Skeletal muscle tissue (tissue), 5 donors: ENCODE measurements at places on chromosomes 6 and 20. TPM values are rescaled to one million over a fixed set of nuclear protein-coding genes. Genes with fewer than 3 reads are reported as not detected.

Gene TRIM15
- total RNA-seq = not detected

Gene OTOR
- total RNA-seq = not detected

Gene GPR6
- total RNA-seq = not detected

Gene F13A1
- total RNA-seq = 160 TPM

Gene EYS
- 2.1 TPM for total RNA-seq

Gene ADGRF5
- 26.1 TPM for total RNA-seq

Gene TREM2
- total RNA-seq = 0.52 TPM

Gene WFDC10B
- not detected for total RNA-seq

Gene RAMACL
- 1.0 TPM for total RNA-seq

Gene CTAGE9
- not detected for total RNA-seq

Gene TP53TG5
- total RNA-seq = not detected

Gene SMOC2
- 26.6 TPM for total RNA-seq

Gene IRF4
- 3.1 TPM for total RNA-seq

Gene LY86
- 6.8 TPM for total RNA-seq

Gene TTK
- 4.2 TPM for total RNA-seq

Gene CD93
- total RNA-seq = 76.7 TPM

Gene TBXT
- total RNA-seq = not detected

Gene KCNK5
- total RNA-seq = 1.6 TPM

Gene WFDC12
- not detected for total RNA-seq

Gene TMEM217
- total RNA-seq = under 0.01 TPM

Gene C6orf132
- under 0.01 TPM for total RNA-seq

Gene TAGAP
- 2.1 TPM for total RNA-seq

Gene ZC3H12D
- total RNA-seq = 1.0 TPM

Gene CDH4
- total RNA-seq = 0.52 TPM

Gene C20orf141
- not detected for total RNA-seq

Gene TREM1
- total RNA-seq = under 0.01 TPM

Gene PAK5
- under 0.01 TPM for total RNA-seq

Gene SRSF12
- total RNA-seq = 2.6 TPM

Gene MICB
- 0.52 TPM for total RNA-seq

Gene NNAT
- 133 TPM for total RNA-seq

Gene STX11
- 2.1 TPM for total RNA-seq

Gene OLIG3
- not detected for total RNA-seq

Gene CAGE1
- not detected for total RNA-seq

Gene RNF217
- 27.1 TPM for total RNA-seq

Gene SLC22A7
- not detected for total RNA-seq

Gene MRPL18
- 81.4 TPM for total RNA-seq

Gene ARHGAP40
- not detected for total RNA-seq

Gene MAP7
- total RNA-seq = under 0.01 TPM

Gene SLC17A1
- total RNA-seq = not detected

Gene RUNX2
- total RNA-seq = 0.52 TPM

Gene DNAH8
- total RNA-seq = 14.6 TPM

Gene ACTR5
- 7.3 TPM for total RNA-seq

Gene SMLR1
- total RNA-seq = not detected

Gene MYCT1
- total RNA-seq = 12.0 TPM

Gene C6orf15
- total RNA-seq = not detected

Gene DEFB124
- total RNA-seq = not detected

Gene FAM83C
- total RNA-seq = not detected

Gene CLPSL1
- total RNA-seq = not detected

Gene RIPPLY2
- 1.6 TPM for total RNA-seq

Gene HCRTR2
- not detected for total RNA-seq

Gene RAB44
- not detected for total RNA-seq

Gene NOX3
- not detected for total RNA-seq

Gene SPAG4
- 1.0 TPM for total RNA-seq

Gene RAET1G
- not detected for total RNA-seq

Gene SNPH
- total RNA-seq = 3.7 TPM
